Activated T-cell treated with anti-CD3 and anti-CD28 coated beads for 1 hour (primary cell): ENCODE measurements at places on chromosomes 1 and 21.

DNA sequence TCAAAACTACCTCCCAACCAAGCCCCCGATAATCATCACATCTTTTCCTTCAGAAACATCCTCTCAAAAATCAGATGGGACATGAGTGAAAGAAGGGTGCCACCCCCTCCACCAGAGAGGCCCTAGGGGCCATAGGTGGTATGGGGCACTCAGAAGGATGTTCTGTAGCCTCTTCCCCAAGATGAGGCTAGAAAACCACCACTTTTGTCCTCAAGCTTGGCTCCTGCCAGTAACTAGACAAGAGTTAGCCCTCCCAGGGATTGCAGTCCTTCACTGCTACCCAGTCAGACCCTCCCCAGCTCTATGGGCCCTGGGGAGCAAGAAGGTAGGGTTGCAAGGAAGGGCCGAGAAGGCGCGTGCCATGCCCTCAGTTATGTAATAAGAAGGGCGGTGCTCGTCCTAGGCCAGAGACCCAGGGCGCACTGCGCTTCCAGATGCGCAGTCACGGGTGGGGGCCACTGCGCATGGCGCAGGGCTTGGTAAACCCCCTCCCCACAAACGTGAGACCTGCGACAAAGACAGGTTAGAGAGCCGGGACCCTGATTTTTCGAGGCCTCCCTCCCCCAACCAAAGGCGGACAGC lies 69.7 kb downstream of the CD46 start:
- no peak for DNase-seq

DNA sequence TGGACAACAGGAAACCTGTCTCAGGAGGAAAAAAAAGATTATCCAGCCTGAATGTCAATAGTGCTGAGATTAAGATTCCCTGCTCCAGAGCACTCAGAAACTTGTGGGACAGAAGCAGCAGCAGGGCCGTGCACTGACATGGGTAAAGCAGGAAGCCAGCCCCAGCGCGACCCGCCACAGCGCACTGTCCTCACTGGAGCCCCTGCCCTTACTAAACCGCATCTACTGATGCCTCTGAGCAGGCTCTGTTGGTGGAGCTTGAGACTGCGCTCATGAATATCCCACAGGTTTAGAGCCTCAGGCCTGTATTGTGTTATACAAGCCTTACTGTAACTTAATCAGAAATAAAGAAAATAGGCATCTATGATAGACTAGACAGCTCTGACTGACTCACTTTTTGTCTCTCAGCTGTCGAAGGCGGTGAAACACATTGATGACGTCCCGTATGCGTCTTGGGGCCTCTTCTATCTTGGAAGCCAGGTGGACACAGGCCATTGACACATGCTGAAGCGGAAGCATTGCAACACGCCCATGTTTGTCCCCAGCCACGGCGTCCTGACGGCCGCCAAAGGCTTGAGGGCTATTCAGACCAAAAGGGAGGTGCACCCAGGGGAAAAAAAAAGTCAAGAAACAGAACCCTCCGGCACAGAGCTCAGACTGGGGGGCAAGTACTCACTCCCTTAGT lies 1.2 kb downstream of the CCNL2 start:
- DNase-seq: no peak

DNA sequence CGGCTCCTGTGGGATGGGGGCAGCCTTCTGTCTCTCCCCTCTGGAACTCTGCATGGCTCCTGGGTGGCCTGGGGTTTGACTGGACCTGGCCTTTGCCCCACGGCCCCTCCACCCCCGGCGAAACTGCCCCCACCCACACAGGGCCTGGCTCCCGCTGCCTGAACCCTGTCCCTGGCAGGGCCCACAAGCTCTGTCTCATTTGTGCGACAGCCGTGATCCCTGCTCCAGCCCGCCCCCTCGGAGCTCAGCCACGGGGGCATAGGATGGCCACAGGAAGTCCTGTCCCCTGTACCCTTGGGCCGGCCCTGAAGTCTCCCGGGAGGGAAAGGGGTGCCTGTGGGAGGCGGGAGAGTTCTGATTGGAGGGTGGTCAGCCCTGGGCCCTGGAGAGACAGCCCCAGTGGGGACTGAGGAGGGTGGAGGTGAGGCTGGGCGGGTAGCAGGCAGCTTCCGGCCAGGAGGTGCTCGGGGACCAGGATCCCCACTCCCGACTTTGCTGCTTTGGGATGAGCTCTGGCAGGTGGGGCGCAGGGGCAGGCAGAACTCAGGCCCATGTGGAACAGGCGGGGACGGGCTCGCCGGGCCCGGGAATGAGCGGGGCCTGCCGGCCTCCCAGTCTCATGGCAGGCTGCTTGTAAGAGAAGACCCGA lies 45.1 kb downstream of the SLX9 start:
- no peak for DNase-seq

- no peak for DNase-seq
Measured at GRCh38 chr1:91736715-91737615, 149.0 kb downstream of the TGFBR3 start.

GRCh38 chr1:16617114-16617631 lies 3.8 kb upstream of the NBPF1 start:
- no peak for DNase-seq

DNA sequence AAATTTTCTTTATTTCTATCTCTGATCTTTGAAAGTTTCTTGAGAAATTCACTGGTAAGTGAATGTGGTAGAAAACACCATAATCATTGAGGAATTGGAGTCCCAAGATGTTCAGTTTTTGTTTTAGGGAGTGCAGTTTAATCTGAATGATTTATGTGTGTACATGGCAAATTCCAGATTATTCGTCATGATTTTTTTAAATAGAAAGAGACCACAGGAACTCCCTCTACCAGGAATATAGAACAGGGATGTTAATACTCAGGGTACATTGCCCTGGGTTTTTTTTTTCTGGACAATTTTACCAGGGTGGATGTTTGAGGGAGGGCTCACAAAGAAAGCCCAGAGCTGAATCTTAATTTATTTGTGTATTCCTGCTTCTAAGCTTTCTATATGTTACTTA lies 109.0 kb downstream of the VPS13D start:
- DNase-seq: no peak

GRCh38 chr1:99858286-99858685 lies 8.1 kb downstream of the AGL start:
- DNase-seq: no peak

- DNase-seq: no peak
Measured at GRCh38 chr1:18452550-18452949, 28.2 kb upstream of the KLHDC7A start.

DNA sequence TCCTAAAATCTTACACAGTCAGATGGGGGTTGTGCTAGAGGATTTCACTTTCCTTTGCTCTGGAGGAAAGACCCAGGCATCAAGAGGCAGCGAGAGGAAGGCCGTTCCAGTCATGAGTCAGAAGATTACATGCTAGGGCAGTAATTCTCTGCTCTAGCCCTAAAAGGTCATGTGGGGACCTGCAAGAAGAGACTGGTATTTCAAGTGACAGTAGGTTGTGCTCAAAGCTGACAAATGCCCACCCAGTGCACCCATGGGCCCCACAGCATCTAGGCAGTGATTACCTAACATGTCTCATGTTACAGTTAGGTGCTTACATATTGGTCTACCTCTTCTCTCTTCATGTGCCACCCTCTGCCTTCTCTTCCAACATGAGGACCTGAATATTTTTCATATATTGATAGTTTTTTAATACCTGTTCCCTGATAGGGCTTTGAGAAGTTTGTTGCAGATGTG lies 99.7 kb upstream of the BEND5 start:
- no peak for DNase-seq

DNA sequence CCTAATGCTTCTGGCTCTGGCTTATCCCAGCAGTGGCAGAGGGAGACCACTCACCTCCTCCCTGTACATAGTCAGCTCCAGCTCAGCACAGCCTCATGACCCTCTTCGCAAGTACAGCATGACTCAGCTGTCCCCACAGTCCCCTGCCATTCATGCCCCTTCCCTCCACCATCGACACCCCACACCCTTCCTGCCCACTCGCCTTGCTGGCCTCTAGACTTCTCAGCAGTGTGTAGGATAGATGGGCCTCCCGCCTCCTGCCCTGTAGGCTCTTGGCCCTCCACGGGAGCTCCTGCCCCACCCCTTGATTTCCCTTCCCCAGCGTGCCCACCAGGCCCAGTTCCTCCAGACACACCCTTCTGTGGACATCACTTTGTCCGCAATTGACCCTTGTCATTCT lies 9.8 kb downstream of the NPR1 start:
- no peak for DNase-seq

DNA sequence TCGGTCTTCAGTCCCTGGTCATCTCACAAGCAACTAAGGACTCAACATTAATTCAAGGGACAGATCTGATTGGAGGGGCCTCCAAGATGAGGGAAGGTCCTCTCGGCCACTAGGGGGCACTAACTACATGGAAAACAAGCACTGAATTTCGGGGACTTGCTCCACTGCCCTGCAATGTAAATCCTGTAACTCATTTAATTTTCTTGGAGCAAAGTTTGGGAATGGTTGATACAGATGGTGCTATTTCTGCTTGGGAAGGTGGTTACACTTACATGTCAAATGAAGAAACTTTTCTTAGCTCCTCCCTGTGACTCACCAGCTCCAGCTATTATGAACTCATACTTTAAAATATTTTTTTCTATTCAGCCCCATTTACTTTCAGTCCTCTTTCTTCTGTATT lies 97.4 kb upstream of the KCNJ15 start:
- peak; percentile 35 for DNase-seq

GRCh38 chr1:3319874-3320245 lies 134.6 kb upstream of the ARHGEF16 start:
- no peak for DNase-seq

GRCh38 chr21:46639489-46640386 lies 4.3 kb downstream of the PRMT2 start:
- no peak for DNase-seq
